ENCODE measurements at places on chromosomes 12 and 14.

GRCh38 chr12:122981587-122982476 is 1.4 kb downstream of the ARL6IP4 start:
- no peak for DNase-seq

- DNase-seq = no peak
These were observed 176.1 kb downstream of the BCAT1 start for GRCh38 chr12:24772813-24773212.

DNA sequence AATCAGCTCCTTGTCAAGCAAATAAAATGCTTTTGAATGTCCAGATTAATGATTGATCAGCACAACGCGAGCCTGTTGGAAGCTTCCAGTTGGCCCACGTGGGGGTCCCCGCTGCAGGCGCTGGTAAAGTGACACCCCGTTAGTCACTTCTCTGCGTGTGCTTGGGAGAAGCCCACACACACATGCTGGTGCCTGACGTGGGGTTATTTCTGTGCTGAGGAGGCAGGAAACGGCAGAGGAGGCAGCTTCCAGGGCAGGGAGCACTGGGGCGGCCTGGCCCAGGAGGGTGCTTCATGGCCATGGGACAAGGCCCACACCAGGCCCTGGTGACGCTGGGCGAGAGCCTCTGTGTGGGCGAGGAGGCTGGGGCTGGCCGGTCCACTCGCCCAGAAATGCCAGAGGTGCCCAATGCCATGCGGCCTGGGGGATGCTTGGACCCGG is 101.5 kb downstream of the KIF26A start:
- no peak for DNase-seq

DNA sequence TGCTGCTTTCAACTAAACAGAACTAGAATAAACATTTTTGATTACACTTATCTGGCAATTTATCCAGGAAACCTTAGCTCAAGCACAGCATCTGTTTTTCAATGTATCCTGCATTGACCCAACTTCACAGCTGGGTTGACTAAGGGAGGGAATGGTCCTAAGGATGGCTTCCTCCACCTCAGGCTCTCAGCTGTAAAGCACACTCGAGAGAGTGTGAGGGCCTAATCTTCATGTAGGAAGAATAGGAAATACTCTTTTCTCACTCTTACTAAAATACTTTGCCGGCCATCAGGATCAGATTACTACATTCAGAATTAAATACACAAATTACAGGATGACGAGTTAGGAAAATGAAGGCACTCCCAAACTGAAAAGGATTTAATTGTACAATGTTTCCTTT is 7.2 kb downstream of the SETD3 start:
- DNase-seq = no peak

GRCh38 chr12:85971800-85972199 is 97.7 kb downstream of the NTS start:
- DNase-seq = no peak

GRCh38 chr12:89064151-89064550 is 288.1 kb downstream of the DUSP6 start:
- DNase-seq = no peak
